Activated T-helper 1 cell treated with anti-CD3 and anti-CD28 coated beads, Interleukin-12 subunit alpha, Interleukin-12 subunit beta, Interleukin-2, Interleukin-4 antibody, amounts not matched to agents 30 ng/mL and 10 ng/mL and 1 ng/mL, durations not matched to agents 14 hours and 24 hours and 36 hours (primary cell): ENCODE measurements at places on chromosomes 4 and X.

- DNase-seq = no peak
Measured at GRCh38 chrX:109629310-109629709, 4.3 kb upstream of the KCNE5 start.

GRCh38 chr4:181138116-181138515 lies 1105.1 kb upstream of the TENM3 start:
- DNase-seq = no peak

- DNase-seq = no peak
Measured at GRCh38 chr4:123995936-123996335, 599.3 kb downstream of the SPRY1 start.

DNA sequence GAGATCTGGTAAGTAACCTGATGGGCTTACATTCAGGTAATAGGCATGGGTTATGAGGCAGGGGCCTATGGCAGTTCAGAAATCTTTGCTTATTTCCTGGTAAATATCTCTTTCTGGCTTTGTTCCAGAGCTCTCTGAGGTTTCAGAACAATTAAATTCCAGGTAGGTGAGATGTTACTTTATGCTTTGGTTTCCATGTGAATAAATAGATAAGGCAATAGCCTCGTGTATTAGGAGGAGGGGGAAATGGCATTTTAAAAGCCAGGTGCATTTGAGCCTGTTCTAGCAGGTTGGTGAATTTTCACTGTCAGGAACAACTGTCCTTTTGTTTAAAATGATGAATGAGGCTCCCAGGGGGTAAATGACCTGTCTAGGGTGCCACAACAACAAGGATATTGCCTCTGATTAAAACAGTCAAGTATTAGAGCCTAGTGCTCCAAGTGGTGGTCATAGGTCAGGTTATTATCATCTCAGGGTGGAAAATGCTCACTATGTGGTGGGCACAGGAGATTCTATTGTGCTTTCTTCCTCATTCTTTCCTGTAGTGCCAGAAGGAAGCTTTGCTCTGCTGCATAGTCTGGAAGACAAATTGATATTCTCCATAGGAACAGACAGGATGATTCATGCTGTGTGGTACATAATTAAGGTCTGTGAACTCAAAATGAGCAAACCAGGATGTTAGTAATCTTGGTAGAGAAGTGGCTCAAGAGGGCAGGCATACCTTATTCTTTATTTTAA lies 296.2 kb downstream of the INPP4B start:
- DNase-seq = no peak

- no peak for DNase-seq
Measured at GRCh38 chr4:2647403-2648158, 108.6 kb downstream of the TNIP2 start.

- DNase-seq = peak; percentile 36
Measured at GRCh38 chr4:36243355-36244256, 708 bp downstream of the ARAP2 start.

GRCh38 chr4:3530663-3531254 lies 1.5 kb downstream of the LRPAP1 start:
- DNase-seq = no peak

GRCh38 chr4:11765849-11766453 lies 337.3 kb upstream of the HS3ST1 start:
- no peak for DNase-seq

DNA sequence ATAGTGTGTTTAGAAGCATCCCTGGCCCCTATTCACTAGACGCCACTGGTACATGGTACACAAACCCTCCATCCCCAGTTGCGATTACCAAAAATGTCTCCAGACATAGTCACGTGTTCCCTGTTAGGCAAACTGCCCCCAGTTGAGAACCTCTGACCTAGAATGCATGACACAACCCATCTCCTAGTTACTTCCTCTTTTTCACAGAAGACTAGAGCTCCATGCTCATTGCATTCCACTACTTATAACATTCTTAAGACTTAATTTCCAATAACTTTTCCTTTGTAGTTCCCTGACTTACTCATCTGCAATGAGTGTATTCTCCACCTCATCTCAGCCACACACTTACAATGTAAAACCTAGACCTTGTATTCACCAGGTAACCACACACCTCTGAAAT lies 68.6 kb downstream of the PRSS12 start:
- DNase-seq = no peak

GRCh38 chr4:153039542-153040185 lies 103.5 kb downstream of the FHDC1 start:
- no peak for DNase-seq

GRCh38 chr4:56757821-56758411 lies 63.6 kb downstream of the SPINK2 start:
- DNase-seq = peak; percentile 70
